ENCODE measurements at places on chromosomes 16 and 17.

DNA sequence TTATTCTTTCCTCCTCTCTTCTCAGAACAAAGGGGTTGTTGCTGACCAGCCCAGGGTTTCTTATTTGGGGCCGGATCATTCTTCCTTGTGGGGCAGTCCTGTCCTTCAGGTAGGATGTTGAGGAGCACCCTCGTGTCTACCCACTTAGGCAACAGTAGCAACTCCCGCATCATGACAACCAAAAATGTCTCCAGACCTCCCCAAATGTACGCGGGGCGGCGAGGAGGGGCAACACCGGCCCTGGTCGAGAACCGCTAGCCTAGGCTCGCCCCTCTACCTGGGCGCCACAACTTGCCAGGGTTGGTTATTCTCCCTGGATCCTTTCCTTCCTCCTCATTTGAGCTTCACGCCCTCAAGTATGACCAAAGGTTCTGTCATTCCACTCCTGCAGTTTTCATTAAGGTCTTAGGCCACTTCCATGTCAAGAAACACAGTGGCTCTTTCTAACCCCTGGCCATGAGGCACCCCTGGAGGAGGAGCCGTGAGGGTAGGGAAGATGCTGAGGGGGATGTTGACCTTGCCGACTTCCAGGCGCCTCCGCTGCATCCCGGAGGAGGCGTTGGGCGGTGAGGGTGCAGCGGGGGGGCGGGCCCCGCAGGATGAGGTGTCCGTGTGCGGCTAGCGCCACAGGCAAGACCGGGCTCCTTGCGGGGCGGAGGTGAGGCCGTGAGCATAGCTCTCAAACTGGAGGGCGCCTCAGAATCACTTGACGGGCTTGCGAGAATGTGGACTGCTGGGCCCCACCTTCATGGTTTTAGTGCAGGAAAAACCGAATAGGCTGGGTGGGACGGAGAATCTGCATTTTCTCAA lies 712 bp upstream of the SPECC1 start:
- peak; percentile 3 for DNase-seq

DNA sequence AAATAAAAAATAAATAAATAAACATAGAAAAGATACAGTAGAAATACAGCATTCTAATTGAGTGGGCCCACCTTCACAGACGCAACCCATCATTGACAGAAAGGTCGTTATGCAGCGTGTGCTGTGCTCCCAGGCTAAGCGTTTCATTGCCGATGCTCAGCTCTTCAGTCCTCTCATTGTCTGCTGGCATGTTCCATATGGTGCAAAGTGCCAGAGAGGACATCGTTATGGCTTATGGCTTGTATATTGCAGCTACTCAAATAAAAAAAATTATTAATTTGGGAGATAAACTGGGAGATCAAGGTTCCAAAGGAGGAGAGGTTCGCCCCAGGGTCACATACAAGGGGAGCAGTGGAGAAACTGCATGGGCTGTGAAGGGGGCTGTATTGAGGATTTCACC lies 11.3 kb upstream of the UBALD2 start:
- DNase-seq = no peak

GRCh38 chr17:13490427-13490826 lies 111.3 kb downstream of the HS3ST3A1 start:
- DNase-seq = no peak

DNA sequence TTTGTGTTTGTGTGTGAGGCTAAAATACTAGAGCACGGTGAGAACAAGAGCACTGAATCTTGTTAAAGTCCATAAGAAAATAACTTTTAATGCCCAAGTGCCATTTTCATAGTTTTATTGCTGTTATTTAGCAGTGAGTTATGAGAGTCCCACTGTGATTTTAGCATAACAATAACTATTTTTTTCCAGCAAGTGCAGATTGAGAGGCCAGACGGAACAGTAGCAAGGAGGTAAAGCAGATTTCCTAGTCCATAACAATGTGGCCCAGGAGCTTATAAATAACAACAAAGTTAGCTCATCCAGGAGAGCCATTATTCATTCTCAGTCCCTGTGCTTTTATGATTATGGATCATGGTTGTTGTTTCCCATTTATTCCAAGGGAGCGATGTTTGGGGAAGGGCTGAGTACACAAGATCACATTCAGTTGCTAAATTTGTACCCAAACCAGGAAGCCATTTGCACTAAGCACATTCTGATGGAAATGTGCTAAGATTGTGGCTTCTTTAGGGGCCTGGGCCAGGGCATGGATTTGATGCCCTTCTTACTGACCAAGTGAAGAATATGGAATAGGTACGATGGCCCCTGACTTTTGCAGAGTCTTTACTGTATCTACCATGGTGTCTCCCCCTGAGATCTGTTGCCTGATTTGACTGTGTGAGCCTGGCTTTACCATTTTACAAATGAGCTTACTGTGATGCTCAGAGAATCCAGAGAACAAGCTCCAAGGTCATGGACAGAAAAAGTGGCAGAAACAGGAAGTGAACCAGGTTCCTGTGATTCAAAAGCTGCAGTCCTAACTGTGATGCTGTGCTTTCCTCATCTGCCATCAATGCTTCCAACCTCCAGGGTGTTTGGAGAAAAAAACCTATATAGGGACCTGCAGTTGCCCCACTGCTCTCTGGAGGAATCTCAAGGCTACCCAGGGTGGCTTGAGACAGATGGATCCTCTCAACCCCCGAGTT lies 204.7 kb upstream of the HSBP1 start:
- DNase-seq = no peak

- no peak for DNase-seq
These were observed 2.7 kb downstream of the DLX3 start for GRCh38 chr17:49992191-49992932.

GRCh38 chr17:66462010-66462409 lies 159.6 kb downstream of the PRKCA start:
- DNase-seq = no peak

GRCh38 chr17:63918305-63918704 lies 334 bp downstream of the GH1 start:
- DNase-seq = no peak

GRCh38 chr17:16269658-16270057 lies 52.6 kb downstream of the PIGL start:
- no peak for DNase-seq

GRCh38 chr17:46866325-46866724 lies 14.9 kb downstream of the WNT9B start:
- no peak for DNase-seq

- no peak for DNase-seq
These were observed 382.2 kb upstream of the CDH5 start for GRCh38 chr16:65984296-65984695.

DNA sequence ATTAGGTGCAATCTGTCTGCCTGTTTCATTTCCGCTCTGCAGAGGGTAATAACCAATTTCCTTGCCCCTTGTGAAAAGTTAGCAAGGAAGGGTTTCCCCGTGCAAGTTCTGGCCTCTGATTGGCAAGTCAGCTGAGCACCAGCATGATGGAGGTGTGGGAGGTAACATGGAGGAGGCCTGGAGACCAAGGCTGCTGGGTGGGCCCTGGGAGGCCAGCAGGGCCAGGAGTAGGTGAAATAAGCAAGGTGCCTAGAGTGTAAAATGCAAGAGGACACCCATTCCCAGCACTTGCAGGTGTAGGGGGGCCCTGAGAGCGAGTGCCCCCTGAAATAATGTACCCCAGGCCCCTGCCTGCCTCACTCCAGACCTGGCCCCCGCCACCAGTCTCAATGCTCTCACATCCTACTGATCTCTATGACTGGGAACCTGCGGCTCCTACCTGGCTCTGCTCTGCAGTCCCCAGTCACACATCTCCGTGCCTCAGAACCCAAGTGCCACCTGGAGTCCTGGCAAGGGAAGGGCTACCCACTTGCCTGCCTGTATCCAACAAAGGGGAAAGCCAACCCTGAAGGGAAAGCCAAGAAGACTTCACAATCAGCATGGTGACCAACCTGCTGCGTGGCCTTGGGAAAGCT lies 116.2 kb downstream of the C16orf78 start:
- DNase-seq = no peak

DNA sequence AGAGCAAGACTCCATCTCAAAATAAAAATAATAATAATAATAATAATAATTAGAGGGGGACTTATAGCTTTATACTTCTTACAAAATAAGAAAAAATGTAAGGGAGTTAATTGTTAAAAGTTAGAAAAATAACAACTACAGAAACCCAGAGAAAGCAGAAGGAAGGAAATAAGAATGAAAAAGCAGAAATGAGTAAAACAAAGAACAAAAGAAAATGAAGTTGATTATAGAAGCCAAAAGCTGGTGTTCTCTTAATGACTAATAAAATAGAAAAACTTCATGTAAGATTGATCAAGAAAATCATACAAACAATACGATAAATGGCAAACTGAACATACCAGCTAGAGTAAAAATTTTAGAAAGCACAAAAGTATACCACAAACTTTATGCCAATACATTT lies 6.8 kb upstream of the NSMCE1 start:
- DNase-seq = no peak

DNA sequence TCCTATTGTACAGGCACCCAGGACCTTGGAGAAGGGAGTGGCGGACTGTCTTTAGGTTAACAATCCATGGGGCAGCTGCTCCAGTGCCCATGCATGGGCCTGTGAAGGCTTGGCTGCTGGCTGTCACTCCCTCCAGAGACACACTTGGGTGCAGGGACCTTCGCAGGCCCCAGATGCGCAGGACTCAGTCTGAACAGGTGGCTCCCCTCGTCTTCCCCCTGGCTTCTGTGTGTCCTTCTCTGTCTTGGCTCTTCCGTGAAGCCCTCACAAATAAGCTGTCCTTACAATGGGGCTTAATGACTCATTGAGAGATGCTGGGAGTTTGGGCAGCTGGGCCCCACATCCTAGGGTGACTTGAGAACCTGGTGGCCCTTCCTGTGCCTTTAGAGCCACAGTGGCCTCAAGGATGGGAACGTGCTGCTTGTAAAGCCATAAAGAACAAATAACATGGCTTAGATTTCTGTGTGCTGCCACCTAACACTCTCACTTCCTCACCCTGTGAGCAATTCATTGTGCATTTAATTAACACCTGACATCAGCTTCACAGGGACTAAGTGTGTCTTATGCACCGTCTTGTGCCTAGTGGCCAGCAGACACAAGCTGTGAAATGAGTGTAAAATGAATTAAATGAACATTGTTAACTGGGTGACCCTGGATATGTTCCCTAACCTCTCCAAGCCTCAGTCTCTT lies 340.7 kb downstream of the SNX29 start:
- DNase-seq = no peak

DNA sequence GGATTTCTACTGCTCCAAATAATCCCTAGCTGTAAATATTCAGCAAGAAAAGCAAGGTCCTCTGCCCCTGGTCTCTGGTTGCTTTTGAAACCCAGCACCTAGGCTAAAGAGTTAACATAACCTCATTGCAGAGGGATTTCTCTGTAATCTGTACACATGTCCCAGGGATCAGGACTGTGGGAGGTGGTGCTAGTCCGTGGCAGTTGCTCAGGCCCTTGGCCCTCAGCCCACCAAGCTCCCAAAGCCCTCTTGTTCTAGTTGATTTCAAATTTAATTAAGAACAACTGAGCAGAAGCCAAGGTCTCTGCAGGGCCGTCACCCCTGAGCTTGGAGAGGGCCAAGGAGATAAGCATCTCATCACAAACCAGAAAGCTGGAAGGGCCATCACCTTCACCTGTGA lies 181.1 kb downstream of the SOX9 start:
- no peak for DNase-seq

DNA sequence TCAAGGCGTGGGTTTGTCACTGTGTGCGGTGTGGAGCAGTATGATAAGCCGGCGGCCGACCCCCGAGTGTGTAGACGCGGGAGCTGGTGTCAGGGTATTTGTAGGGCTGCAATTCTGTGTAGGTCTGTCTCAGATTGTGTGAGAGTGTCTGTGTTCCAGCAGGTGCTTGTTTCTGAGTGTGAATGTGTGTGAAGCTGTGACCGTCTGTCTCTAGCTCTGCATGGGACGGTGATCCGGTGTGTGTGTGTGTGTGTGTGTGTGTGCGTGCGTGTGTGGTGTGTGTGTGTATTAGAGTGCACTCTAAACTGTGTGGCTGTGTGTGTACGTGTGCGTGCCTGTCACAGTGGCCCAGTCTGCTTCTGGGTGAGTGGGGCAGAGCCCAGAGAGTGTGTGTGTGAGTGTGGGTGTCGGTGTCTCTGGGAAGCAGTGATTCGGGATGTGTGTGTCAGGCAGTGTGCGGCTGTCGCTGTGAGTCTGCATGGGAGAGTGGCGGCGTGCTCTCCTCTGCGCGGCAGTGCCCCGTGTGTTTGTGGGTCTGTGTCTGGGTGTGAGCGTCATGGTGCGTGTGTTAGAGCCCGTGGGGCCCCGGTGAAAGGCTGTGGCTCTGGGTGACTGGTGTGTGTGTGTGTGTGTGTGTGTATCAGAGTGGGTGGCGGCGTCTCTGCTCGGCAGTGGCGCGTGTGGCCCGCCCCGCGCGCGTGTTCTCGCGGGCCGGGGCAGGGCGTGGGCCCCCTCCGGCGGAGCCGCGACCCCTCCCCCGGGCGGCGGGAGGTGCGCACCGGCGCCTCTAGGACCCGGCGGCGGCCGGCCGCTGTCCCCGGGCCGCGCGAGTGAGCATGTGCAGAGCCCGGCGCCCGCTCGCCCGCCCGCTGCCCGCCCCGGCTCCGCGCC lies at the start of gene WSCD1:
Gene WSCD1, plus strand, starts transcription at position 841 of the 891 bp plus-strand sequence. CDS start 10,280 bp downstream, outside the sequence.
- peak; percentile 31 for DNase-seq

GRCh38 chr17:57357830-57358430 lies 101.6 kb downstream of the MSI2 start:
- DNase-seq = no peak

DNA sequence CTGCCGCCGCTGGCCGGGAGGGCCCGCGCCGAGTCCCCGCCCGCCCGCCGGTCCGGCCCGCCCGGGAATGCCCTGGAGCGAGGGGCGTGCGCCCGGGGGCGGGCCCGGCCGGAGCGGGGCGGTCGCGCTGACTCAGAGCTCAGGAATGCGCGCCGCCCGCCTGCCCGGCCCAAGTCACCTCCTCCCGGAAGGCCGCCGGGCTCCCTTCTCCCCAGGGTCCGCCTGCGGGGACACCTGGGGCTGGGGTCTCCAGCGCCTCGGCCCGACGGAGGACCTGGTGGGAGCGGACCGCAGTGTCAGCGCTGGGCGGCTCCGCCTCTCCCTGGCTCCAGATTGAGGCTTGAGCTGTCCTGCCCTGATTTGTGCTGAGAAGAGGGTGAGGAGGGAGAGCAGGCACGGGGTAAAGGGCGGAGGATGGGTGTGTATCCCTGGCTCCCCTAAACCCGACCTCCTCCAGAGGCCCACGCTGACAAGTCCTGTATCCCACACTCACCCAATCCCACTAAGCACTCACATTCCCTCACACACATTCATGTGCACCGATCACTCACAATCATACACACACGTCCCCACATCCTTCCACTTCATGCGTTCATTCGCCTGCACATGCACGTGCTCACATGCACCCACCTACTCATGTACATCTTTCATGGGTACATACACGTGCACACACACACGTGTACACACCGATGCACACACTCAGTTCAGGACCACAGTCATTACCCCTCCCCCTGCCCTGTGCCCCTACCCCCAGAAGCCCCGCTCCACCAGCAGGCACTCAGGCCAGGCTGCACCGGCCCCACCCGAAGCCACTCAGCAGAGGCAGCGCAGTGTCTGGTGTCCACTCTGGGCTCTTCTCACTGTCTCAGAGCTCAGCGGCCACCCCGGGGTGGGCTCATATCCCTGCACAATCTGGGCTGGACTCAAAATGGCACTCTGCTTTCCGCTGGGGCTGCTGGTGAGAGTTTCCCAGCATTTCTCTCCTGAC lies at the start of gene RHBDF1:
Gene RHBDF1, minus strand, starts transcription at position 71 of the 988 bp plus-strand sequence. CDS start 7,616 bp downstream, outside the sequence.
- no peak for DNase-seq

All from stimulated activated CD4-positive, alpha-beta T cell treated with anti-CD3 and anti-CD28 coated beads, Interleukin-1b, Interleukin-23, amount 100 ng/mL, for 4 hours (primary cell).